ENCODE measurements at places on chromosomes 5 and 9. TPM values are rescaled to one million over a fixed set of nuclear protein-coding genes. Genes with fewer than 3 reads are reported as not detected.

LCN9 gene
- not detected for total RNA-seq

MSX2 gene
- 1.1 TPM for total RNA-seq

SEMA6A gene
- total RNA-seq: 0.74 TPM

DPP7 gene
- 68.8 TPM for total RNA-seq

PHF24 gene
- under 0.01 TPM for total RNA-seq

IL3 gene
- not detected for total RNA-seq

INSYN2B gene
- total RNA-seq: 3.1 TPM

ZER1 gene
- total RNA-seq: 20.5 TPM

MROH2B gene
- not detected for total RNA-seq

ZSWIM6 gene
- 8.2 TPM for total RNA-seq

CETN3 gene
- 8.5 TPM for total RNA-seq

IFNA13 gene
- total RNA-seq: not detected

SLC44A1 gene
- 60.5 TPM for total RNA-seq

KIF27 gene
- 3.8 TPM for total RNA-seq

TENT4A gene
- total RNA-seq: 8.1 TPM

GRIN3A gene
- total RNA-seq: not detected

NR6A1 gene
- 0.14 TPM for total RNA-seq

SH3GL2 gene
- total RNA-seq: not detected

GADD45G gene
- 1.00 TPM for total RNA-seq

EPB41L4A gene
- 0.37 TPM for total RNA-seq

CDHR2 gene
- 0.28 TPM for total RNA-seq

LECT2 gene
- total RNA-seq: not detected

WWC1 gene
- 1.8 TPM for total RNA-seq

AIF1L gene
- total RNA-seq: under 0.01 TPM

MARVELD2 gene
- 0.14 TPM for total RNA-seq

PAEP gene
- total RNA-seq: not detected

FBN2 gene
- total RNA-seq: 87.2 TPM

TRPM3 gene
- 0.85 TPM for total RNA-seq

TLR4 gene
- 4.1 TPM for total RNA-seq

PHYHD1 gene
- total RNA-seq: 6.4 TPM

CYLC2 gene
- total RNA-seq: not detected

CDO1 gene
- total RNA-seq: 7.7 TPM

OR1L6 gene
- not detected for total RNA-seq
